Naive thymus-derived CD8-positive, alpha-beta T cell (primary cell): ENCODE measurements at places on chromosomes 13 and 19. TPM values are rescaled to one million over a fixed set of nuclear protein-coding genes. Genes with fewer than 3 reads are reported as not detected.

DNA sequence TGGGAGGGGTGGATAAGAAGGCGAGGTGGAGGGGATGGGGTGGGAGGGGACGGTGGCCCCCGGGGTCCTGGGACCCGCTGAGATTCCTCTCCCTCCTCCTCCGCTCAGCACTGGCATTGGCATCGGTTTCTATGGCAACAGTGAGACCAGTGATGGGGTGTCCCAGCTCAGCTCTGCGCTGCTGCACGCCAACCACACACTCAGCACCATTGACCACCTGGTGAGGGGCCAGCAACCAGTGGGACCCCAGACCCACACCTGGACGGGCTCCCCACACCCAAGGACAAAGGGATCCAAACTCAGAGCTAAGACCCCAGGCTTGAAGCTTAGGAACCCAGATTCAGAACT is 5.9 kb downstream of the TTYH1 start:
- no peak for DNase-seq

DNA sequence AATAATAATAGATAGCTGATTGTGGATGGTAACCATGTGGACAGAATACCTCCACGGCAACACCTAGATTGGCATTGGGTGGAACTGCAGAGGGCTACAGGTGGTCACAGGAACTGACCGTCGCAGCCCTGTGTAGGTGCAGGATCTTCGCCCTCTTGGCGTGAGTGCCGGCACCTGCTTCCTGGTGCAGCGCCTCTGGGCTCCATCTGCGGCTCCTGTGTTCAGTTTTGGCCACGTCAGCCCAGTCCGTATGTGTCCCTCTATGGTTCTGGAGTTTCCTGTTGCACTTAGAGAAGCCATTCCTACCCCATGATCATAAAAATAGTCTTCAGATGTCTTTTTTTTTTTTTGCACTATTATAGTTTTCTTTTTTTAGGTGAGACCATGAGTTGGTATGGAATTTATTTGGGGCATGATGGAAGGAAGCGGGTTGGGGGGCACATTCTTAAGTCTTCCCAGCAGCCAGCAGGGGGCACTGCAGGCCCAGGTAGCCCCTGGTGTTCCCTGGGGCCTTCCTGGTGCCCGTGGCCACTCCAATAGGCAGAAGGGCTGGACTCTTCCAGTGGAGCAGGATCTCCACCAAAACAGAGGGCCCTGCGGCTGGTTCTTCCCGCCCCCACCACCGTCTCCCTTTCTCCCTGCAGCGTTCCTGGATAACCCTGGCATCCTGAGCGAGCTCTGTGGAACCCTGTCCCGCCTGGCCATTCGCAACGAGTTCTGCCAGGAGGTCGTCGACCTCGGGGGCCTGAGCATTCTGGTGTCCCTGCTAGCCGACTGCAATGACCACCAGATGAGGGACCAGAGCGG is 10.1 kb upstream of the SLC25A42 start:
- peak; percentile 66 for DNase-seq

GRCh38 chr19:12859546-12859945 is 21.2 kb downstream of the MAST1 start:
- DNase-seq, result no peak

DNA sequence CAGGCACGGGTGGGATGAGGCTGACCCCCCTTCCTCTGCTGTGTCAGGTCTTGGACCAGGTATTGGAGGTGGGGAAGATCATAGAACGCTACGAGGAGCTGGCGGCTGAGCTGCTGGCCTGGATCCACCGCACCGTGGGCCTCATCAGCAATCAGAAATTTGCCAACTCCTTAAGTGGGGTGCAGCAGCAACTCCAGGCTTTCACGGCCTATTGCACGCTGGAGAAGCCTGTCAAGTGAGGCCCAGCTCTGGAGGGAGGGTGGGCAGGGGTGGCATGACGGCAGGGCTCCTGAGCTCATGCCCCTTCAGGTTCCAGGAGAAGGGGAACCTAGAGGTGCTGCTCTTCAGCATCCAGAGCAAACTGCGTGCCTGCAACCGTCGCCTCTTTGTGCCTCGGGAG is 35.3 kb downstream of the SPTBN4 start:
- DNase-seq, result no peak

- DNase-seq, result no peak
These were observed 162.0 kb downstream of the ITGBL1 start for GRCh38 chr13:101614491-101614890.

GRCh38 chr13:113650275-113650674 is 7.7 kb downstream of the ATP4B start:
- peak; percentile 34 for DNase-seq

DNA sequence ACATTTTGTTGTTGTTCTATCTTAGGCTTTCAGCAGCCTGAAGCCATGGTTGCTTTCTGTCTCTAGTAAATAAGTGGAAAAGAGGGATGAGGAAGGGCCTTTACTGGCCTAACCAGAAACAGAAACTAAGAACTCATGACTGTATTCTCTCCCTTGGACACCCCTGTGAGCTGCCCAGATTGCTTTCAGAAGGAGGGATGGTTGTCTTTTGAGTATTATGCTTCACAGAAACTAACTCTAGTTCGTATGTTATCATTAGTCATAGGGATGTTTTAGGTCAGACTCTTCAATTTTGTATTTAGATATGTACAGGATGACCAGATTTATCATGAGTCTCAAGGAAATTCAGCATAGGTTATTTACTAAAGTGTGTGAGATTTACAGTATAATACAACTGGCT is 17.5 kb downstream of the BORA start:
- no peak for DNase-seq

DNA sequence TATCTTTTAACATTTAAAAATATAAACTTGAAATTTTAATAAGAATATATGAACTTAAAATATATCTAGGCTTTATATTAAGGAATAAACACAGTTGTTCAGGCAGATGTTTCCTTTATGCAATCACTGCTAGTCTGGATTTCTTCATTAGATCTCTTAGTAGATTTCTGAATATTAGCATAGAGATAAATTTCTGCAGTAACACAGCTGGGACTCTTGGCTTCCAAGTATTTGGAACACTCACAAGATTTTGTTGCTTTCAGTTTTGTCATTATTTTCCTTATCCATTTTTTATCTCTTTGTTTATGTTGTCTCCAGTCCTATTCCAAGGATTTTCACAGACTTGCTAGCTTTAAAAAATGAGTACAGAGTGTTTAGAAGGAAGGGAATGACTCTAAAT is 857.1 kb downstream of the GPC5 start:
- DNase-seq, result no peak

- DNase-seq, result no peak
These were observed 5.6 kb downstream of the PPP1R15A start for GRCh38 chr19:48877855-48878195.

- DNase-seq, result no peak
These were observed 7.4 kb downstream of the SNRNP70 start for GRCh38 chr19:49092686-49093085.

GRCh38 chr13:45142440-45143345 is 22.4 kb downstream of the GTF2F2 start:
- DNase-seq, result no peak

- DNase-seq, result no peak
These were observed 241.3 kb downstream of the SLITRK6 start for GRCh38 chr13:85557691-85558467.

- no peak for DNase-seq
These were observed 66.0 kb upstream of the TNFRSF19 start for GRCh38 chr13:23504180-23504579.

GRCh38 chr13:31242367-31242766 is 42.6 kb downstream of the B3GLCT start:
- DNase-seq, result no peak

DNA sequence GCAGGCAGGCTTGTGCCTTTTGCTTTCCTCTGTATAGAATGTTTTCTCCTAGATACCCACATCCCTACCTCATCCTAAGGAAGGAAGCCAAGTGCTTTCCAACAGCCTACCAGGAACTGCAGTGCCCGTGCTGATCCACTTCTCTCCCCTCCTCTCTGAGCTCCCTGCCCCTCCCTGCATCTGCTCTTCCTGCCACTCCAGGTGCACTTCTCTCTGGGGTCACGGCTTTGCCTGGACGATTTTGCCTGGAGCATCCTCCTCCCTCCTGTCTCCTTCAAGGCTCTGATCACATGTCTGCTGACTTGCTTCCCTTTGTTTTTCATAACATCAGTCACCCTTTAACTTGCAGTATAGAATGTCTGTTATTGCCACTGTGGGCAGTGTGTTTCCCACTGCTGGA is 34.7 kb upstream of the IRS2 start:
- no peak for DNase-seq

DNA sequence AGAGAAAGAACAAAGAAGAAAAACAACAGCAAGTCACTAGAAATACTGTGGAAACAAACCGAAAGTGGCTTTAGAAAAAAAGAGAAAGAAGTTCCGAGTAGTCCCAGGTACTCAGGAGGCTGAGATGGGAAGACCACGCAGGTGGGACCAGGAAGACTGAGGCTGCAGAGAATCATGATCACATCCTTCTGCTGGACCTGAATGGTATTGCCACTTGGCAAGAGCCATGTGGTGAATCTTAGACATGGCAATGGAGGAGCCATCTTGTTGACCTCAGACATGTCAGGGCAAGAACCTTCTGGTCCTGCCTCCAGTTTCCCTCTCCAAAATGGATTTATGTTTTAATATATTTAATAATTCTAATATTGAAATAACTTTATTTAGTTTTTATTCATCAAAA is 37.4 kb upstream of the ZNF724 start:
- DNase-seq, result no peak

DNA sequence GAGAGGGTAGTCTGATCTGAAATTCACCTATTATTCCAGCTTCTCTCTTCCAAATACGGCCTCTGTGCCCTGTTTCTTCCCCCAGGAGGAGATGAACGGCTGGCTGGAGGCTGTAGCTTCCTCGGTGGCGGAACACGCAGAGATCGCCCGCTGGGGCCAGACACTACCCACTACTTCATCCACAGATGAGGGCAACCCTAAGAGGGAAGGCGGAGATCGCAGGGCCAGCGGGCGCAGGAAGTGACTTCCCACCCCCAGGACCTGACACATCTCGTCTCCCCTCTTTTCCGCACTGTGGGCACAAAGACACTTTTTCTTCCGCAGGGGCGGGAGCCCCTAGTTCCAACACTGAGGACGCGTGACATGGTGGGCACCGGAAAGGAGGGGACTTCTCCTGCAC is 1.3 kb upstream of the SHKBP1 start:
- no peak for DNase-seq

GRCh38 chr19:49455773-49456172 is 2.7 kb downstream of the ALDH16A1 start:
- DNase-seq, result no peak

DNA sequence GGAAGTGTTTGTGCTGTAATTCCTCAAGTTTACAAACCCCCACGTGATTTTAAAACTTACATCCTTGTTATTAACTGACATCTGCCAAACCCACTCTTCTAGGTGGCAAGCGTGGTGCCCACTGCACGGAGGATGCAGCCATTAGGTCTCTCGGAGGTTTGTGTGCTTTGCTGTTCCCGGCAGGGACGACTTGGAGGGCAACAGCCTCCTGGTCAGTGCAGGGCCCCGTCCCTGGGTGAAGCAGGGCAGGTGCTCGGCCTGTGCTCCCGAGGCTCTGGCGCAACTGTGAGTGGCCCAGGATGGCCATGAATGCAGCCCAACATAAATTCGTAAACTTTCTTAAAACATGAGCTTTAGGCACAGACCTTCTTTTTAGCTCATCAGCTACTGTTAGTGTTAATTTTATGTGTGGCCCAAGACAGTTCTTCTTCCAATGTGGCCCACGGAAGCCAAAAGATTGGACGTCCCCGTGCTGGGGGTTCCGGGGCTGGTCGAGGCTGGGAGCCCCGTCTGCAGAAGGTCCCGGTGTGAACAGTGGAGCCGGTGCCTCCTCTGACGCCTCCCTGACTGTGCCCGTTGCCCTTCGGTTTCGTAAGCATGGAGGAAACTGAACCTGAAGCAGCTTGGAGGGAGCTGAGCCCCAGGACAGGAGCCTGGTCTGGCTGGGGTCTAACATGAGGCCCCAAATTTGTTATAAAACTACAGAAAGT is 11.9 kb downstream of the GAS6 start:
- no peak for DNase-seq

- DNase-seq, result no peak
These were observed 59.9 kb downstream of the TBC1D4 start for GRCh38 chr13:75422028-75422427.

DNA sequence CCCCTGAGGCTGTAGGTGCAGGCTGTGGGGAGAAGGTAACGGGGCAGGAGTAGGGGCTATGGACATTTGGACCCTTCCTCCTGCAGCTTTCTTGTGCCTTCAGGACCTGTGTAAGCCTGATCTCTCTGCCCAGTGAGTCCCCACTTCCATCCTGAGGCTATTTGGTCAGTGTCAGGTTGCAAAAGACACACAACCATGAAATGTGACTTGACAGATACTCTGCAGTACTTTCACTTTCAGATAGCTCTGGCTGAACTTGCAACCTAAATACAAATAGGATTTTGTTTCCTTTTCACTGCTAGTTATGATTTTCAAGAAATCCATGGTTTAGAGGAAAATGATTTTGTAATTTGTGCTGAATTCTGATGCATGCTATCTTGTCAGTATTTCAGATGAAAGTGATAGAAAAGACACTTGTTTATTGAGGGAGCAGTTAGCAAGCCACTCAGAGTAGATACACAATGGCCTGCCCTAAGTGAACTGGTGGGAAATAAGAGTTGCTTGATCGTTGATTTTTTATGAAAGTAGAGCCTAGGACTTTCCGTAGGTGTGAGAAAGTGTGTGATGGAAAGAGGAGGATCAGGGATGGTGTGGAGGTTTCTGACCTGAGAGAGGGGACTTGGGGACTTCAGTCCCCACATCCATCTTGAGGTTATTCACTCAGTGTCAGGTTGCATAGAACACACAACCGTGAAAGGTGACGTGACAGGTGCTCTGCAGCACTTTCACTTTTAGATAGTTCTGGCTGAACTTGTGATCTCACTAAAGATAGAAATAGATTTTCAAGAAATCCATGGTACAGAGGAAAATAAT is 18.1 kb upstream of the EID2 start:
- DNase-seq, result no peak

CCDC194 gene
- 3.4 TPM for total RNA-seq

LCP1 gene
- 391 TPM for total RNA-seq

MEIS3 gene
- not detected for total RNA-seq

PSG2 gene
- not detected for total RNA-seq

ZNF85 gene
- 10.6 TPM for total RNA-seq

SIGLEC12 gene
- not detected for total RNA-seq

RNF17 gene
- total RNA-seq, result not detected

PAK4 gene
- total RNA-seq, result 16.8 TPM

OSCAR gene
- not detected for total RNA-seq

HOMER3 gene
- total RNA-seq, result 0.55 TPM

KLHL1 gene
- total RNA-seq, result not detected

TMPRSS9 gene
- total RNA-seq, result not detected

ACTMAP gene
- total RNA-seq, result 7.1 TPM

IL12RB1 gene
- total RNA-seq, result 18.5 TPM

ZNF135 gene
- 15.4 TPM for total RNA-seq
